ENCODE measurements at places on chromosomes 11 and 22. TPM values are rescaled to one million over a fixed set of nuclear protein-coding genes. Genes with fewer than 3 reads are reported as not detected.

DNA sequence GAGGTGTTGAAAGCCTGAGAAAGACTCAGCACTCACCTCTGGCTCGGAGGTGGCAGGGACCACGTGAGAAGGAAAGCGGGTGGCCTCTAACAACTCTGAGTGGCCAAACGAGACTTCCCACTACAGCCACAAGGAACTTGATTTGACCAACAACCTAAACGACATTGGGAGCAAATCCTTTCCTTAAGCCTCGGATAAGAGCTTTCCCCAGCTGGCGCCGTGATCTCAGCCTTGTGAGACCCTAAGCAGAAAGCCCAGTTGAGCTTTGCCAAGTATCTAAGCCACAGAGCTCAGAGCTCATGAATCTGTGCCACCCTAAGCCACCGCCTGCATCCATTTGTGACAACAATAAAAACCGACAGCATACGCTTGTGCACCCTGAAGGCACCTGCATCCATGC lies 636.0 kb downstream of the TBC1D22A start:
- H3K4me1 ChIP-seq, result no peaks in the 10 kb centered on the region
- H3K27ac ChIP-seq, result no peak overlapping the region
- peaks cover 19% of the 10 kb centered on the region for H3K36me3 ChIP-seq
- no peak overlapping the region for H3K4me3 ChIP-seq
- H3K27me3 ChIP-seq, result no peaks in the 10 kb centered on the region

- peaks cover 12% of the 10 kb centered on the region for H3K36me3 ChIP-seq
- H3K27ac ChIP-seq, result peak overlapping the region; percentile 80
- peak overlapping the region; percentile 4 for H3K4me3 ChIP-seq
- H3K27me3 ChIP-seq, result no peaks in the 10 kb centered on the region
Observed at GRCh38 chr11:6576471-6577373, 26.7 kb downstream of the RRP8 start.

- no peak overlapping the region for H3K27ac ChIP-seq
- no peaks in the 10 kb centered on the region for H3K4me1 ChIP-seq
- DNase-seq, result no peak
- no peak overlapping the region for H3K4me3 ChIP-seq
- peaks cover 11% of the 10 kb centered on the region for H3K36me3 ChIP-seq
- peaks cover 6% of the 10 kb centered on the region for H3K27me3 ChIP-seq
Observed at GRCh38 chr22:49909476-49910205, 8.6 kb downstream of the ALG12 start.

DNA sequence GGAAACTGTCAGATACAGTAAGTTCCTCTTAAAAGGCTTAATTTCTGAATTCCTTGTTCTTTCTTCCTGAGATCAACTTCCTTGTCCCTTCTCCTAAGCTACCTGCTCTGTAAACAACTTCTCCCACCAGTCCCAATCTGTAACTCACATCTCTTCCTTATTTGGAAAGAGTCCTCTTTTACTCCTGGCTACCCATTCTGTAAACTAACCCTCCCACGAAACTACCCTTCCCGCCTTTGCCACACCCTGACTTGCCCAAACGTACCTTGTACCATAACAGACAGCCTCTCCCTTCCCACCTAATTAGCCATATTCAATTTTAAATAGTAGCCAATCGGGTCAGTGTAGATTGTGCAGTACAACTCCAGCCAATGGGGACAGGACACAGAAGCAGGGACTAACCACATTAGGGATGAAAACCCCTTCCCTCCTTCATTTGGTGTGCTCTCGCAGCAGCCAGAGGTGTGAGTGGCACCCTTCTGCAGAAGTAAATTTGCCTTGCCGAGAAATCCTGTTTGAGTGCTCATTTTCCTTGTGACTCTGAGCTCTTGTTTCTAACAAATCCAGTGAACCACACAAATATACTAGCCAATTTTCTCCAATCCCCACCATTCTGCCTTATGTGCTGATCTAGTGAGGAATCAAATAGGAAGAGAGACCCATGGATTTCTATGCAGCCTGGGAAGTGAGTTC lies 49.5 kb downstream of the ZNF280B start:
- no peaks in the 10 kb centered on the region for H3K4me1 ChIP-seq
- peaks cover 9% of the 10 kb centered on the region for H3K27me3 ChIP-seq
- no peaks in the 10 kb centered on the region for H3K36me3 ChIP-seq
- DNase-seq, result no peak

GRCh38 chr11:129259931-129260348 lies 67.8 kb upstream of the ARHGAP32 start:
- no peak for DNase-seq
- peaks cover 11% of the 10 kb centered on the region for H3K4me1 ChIP-seq
- H3K4me3 ChIP-seq, result no peak overlapping the region
- no peaks in the 10 kb centered on the region for H3K36me3 ChIP-seq
- H3K27ac ChIP-seq, result no peak overlapping the region
- no peaks in the 10 kb centered on the region for H3K27me3 ChIP-seq

DNA sequence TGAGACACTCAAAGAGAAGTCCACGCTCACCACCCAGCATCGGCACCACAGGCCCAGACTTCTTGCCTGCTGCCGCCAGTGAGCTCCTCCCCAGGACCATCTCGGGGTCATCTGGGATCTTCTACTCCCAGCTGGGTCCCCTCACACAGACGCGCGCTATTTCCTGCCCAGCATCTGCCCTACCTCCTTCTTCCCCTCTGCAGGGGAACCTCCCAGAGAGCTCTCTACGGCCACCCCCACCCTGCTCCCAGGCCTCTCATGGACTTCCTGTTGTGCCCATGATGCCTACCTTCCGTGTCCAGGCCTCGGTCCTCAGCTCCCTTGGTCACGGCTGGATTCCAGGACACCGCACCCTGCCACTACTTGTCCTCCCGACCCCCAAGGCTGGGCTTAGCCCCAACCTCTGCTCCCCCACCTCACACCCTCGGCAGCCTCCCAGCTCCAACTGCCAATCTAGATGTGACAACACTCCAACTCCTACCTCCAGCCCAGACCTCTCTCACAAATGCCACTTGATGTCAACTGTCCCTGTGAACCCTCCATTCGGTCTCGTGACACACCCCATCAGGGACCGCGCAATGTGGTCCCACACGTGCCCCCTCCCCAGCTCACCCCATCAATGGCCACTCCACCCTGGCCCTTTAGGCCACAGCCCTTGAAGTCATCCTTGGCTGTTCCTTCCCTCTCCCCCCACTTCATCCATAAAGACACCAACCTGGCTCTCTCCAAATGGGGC lies 45.3 kb downstream of the SGSM3 start:
- peak overlapping the region; percentile 55 for H3K27ac ChIP-seq
- H3K4me3 ChIP-seq, result no peak overlapping the region
- H3K36me3 ChIP-seq, result peaks cover 25% of the 10 kb centered on the region
- H3K4me1 ChIP-seq, result peaks cover 11% of the 10 kb centered on the region
- no peak for DNase-seq

GRCh38 chr11:134714021-134714656 lies 302.1 kb upstream of the B3GAT1 start:
- H3K4me3 ChIP-seq, result no peak overlapping the region
- H3K27ac ChIP-seq, result no peak overlapping the region
- no peak for DNase-seq
- H3K4me1 ChIP-seq, result no peaks in the 10 kb centered on the region

DNA sequence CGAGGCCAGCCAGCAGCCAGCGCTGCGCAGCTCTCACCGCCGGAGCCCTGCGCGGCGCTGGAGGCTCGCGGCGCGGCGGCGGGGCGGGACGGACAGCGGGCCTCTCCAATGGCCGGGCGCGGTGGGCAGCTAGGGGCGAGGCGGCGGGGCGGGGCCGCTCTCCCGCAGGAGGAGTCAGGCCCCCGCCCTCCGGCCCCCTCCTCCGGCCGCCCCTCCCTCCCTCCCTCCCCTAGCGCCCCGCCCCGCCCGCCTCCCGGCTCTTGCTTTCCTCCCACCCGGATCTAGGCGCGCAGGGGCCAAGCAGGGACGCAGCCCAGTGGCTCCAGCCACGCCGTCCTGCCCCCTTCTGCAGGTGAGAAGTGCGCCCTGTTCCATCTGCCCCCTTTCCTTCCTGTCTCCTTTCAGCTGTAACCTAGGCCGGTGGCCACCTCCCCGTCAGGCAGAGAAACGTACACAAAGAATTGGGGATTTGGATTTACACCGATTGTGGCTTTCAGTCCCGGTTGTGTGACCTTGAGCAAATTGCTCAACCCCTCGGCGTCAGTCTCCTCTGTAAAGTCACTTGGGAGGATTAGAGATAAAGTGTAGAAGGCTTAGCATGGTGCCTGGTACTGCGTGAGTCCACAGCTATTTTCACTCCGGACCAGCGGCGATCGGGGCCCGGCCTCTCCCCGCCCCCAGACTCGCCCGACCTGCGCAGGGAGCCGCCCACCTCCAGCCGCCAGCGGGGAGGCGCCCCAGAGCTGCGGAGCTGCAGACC lies at the start of gene FZD4:
TSS of gene FZD4 (minus strand) at position 35 of the 760 bp plus-strand sequence. CDS start 310 bp downstream, outside the sequence.
- H3K4me1 ChIP-seq, result peaks cover 46% of the 10 kb centered on the region
- H3K27ac ChIP-seq, result peak within 1 kb of the TSS; percentile 84
- H3K27me3 ChIP-seq, result peaks cover 7% of the 10 kb centered on the region
- peak; percentile 81 for DNase-seq
- peak within 1 kb of the TSS; percentile 99 for H3K4me3 ChIP-seq

- no peaks in the 10 kb centered on the region for H3K36me3 ChIP-seq
- no peak overlapping the region for H3K4me3 ChIP-seq
- DNase-seq, result no peak
- H3K27ac ChIP-seq, result no peak overlapping the region
- peaks cover 9% of the 10 kb centered on the region for H3K27me3 ChIP-seq
Observed at GRCh38 chr11:32779136-32779535, 15.3 kb downstream of the CCDC73 start.

- peak; percentile 11 for DNase-seq
- H3K27ac ChIP-seq, result no peak overlapping the region
- no peaks in the 10 kb centered on the region for H3K36me3 ChIP-seq
- no peak overlapping the region for H3K4me3 ChIP-seq
- peaks cover 11% of the 10 kb centered on the region for H3K4me1 ChIP-seq
Observed at GRCh38 chr22:19631899-19632667, 82.2 kb upstream of the SEPTIN5 start.

DNA sequence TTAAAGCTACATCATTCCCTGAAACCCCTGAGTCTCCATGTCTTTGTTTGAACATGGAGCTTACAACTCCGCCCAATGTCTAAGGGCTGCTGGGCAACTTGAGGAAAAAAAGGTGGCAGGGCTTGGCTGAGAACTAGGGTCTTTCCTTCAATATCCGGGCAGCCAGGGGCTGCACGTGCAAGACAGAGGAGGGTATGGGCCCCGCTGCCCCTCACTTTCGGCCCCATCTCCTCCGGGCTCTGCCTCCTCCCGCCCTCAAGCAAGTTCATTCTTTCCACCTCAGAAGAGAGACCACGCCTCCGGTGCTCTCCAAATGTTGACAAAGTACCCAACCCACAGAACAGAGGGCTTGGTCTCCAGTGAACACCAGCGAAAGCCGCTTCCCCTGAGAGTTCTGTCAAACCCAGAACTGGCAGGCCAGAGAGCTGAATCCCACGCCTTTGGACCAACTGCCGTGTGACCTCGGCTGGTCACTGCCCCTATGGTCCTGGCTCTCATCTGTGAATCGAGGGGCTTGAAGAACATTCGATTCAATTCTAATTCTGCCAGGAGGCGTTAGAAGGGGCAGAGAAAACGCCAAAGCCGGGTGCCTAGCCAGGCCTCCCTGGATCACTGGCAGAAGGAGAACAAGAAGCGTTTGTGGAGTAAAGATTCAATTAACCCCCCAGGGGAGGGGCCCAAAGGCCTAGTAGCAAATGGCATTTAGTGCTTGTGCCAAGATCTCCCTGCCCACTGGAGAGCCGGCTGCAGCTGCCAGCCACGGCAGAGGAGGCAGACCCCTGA lies 7.3 kb downstream of the PDGFB start:
- no peaks in the 10 kb centered on the region for H3K36me3 ChIP-seq
- H3K4me1 ChIP-seq, result peaks cover 11% of the 10 kb centered on the region
- no peak overlapping the region for H3K27ac ChIP-seq
- no peak overlapping the region for H3K4me3 ChIP-seq

DNA sequence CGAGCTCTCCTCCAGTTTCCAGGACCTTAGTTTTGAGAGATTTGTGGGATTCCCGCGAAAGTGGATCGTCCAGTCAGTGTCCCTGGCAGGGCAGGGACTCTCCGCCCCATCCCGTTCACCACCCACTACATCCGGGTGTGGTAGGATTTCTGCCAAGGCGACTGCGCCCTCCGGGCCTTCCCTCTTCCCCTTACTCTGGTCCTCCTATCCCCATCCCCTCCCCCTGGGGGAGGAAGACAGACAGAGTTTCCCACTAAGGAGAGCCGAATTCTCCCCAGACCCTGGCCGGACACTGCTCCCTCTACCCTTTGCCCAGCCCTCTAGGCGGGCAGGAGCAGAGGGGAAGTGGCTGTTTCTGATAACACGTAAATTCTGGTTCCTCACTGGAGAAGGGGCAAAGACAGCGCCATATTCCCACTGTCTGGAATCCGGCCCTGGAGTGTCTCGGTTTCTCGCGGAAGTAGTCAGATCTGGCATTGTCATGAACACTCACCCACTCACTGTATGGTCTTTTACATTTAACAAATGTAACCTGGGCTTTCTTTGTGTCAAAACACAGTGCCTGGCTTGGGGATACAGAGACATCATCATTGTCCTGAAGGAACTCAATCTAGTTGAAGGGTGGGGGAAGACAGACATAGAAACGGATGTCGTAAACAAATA lies 1.1 kb upstream of the NECTIN1 start:
- peak overlapping the region; percentile 86 for H3K4me3 ChIP-seq
- H3K27ac ChIP-seq, result peak overlapping the region; percentile 55
- H3K36me3 ChIP-seq, result no peaks in the 10 kb centered on the region
- peaks cover 9% of the 10 kb centered on the region for H3K4me1 ChIP-seq

DNA sequence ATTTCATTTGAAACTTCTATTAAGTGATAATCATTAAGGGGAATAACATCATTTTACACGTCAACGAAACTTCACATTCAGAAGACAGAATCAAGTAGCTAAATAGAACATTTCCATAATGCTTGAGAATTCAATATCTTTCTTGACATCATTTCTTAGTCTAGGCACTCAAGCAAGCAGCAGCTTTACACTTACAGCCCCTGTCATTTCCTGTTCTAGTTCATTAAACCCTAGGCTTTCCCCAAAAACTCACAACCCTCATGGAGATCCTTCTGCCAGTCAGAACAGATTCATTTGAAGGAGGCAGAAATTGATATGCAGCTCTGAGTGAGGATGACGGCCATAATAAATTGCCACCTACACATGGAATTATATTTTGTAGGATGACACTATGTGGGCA lies 5.3 kb upstream of the HORMAD2 start:
- no peak overlapping the region for H3K27ac ChIP-seq
- H3K27me3 ChIP-seq, result peaks cover 36% of the 10 kb centered on the region

- peaks cover 8% of the 10 kb centered on the region for H3K27me3 ChIP-seq
- no peaks in the 10 kb centered on the region for H3K36me3 ChIP-seq
- DNase-seq, result no peak
- H3K4me3 ChIP-seq, result no peak overlapping the region
Observed at GRCh38 chr11:64349025-64349387, 9.0 kb downstream of the CCDC88B start.

GRCh38 chr22:36493690-36494110 lies 12.3 kb upstream of the TXN2 start:
- no peaks in the 10 kb centered on the region for H3K4me1 ChIP-seq
- peaks cover 5% of the 10 kb centered on the region for H3K27me3 ChIP-seq
- no peak overlapping the region for H3K27ac ChIP-seq
- no peak for DNase-seq
- no peak overlapping the region for H3K4me3 ChIP-seq
- no peaks in the 10 kb centered on the region for H3K36me3 ChIP-seq

The RAB1B gene
- 254 TPM for total RNA-seq

Data from HFFc6 (cell line).